ENCODE measurements at places on chromosomes 3 and 15.

GRCh38 chr3:44419923-44420650 is 57.4 kb downstream of the ZNF445 start:
- no peak for DNase-seq

- no peak for DNase-seq
Measured at GRCh38 chr3:169940470-169941181, 26.0 kb upstream of the SEC62 start.

DNA sequence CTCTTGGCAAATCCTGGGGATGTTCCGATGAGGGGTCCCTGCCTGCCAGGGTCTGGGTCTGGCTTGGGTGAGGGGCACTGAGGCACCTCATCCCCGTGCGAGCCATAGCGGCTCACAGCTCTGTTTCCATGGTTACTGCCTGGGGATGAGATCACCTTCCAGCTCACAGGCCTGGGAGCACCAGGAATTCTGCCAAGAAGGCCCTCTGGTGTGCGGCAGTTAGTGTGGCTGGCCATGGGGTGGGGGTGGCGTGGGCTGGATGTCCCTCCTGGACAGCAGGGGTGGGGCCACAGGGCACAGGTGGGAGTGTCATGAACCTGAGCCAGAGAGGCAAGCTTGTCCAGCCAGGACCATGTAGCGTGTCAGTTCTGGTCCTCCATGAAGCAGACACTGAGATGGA is 22.1 kb upstream of the PRR23E start:
- DNase-seq, result no peak

DNA sequence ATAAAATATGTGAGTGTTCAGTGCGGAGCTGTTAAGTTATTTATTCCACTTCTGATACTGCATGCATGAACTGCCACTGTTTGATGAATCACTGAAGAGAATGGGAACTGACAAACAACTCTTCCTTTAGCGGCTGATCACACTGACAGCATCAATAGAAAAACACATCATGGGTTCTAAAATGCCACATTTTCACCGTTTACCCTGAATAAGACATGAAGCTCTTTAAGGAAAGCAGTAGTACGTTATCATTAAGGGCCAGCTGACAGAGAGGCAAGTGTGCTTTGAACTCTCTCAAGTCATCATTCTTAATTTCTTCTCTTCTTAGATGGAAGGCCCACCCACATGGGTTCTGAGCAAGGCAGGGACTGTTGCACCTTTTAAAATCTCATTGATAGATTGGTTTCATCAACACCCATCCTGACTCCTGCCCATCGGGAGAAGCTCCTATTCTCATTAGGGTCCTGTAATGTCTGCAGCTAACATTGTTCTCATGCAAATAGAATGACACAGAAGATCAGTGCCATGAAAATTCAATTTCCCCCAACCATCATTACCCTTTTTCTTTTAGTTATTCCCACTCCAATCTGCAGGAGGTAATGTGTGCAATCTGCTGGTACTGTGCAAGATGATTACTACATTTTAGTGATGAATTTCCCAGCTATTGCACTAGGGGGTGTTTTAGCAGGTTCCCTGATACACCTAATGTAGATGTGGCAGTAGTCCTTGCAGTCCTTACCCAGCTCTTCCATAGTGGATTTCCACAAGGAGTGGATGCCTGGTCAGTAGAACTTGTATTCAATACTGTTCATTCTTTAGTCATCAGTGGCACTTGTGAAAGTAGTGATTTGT is 119.1 kb downstream of the ROBO2 start:
- no peak for DNase-seq

DNA sequence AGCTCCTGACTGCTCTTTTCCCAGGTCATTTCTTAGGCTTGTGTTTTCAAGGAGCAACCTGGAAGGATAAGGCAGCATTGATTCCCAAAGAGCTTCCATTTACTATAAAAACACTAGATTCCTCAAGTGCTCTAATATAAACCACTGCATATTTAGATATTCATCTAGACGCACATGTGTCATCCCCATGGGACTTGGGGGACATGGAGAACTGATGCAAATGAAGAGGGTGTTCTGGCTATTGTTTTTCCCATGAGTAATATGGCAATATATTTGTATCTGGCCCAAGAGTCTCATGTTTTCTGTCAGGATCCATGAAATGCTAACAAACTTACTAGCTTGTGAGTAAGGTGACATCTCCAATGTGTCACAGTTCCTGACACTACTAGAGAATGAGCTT is 31.3 kb downstream of the HACD2 start:
- DNase-seq, result no peak

DNA sequence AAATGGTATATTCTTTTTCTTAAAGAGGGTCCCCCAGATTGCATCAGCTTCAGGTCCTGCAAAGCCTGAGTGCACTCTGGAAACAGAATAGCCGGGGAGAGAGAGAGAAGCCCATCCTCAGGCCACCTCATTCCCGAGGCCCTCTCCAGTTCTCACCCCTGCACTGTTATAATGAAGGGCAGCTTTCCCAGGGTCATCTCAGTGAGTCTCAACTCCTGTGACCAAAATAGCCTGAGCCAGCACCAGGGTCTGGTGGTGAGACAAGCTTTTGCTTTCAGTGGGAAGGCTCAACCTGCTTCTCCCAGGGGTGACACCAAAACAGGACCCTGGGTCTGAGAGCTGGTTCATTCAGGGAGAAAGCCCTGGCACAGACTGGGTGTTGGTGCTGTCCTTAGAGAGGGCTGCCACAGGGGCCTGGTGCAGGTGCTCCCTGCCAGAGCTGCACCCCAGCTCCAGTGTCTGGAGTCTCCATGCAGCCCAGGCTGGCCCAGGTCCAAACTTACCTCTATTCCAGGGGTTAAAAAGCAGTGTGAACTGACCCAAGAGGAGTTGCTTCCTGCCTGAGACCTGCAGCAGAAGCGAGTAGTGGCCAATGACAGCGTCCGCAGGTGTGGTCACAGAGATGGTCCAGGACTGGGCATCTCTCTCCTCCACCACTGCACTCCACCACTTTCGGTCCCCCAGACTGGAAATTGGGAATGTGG is 6.1 kb downstream of the EPB42 start:
- DNase-seq, result no peak

DNA sequence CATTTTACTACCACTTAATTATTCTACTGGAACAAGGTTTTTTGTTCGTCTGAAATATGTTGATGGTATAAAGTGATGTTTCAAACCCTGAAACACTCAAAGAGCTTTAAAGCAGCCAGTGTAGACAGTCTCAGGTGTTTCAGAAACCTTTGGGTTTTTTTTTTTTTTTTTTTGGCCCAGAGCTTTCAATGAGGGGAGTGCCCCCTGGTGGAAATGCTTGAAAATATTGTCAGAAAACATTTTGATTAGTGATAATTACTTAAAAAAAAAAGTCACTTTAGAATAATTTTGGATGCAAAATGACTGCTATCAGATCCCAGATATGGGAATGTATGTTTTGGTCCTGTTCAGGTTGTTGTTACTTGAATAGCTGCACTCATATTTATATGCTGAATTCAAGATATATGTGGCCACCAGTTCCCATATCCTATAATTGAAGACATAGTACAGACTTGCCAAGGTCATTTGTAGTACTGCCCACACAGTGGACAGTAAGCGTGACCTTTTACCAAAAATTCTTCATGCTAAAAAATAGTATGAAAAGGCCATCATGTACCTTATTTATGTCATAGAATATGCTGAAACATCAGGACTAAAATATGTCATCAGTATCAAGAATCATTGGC is 35.9 kb downstream of the SATB1 start:
- DNase-seq, result no peak

GRCh38 chr15:42355291-42355690 is 4.0 kb upstream of the CAPN3 start:
- no peak for DNase-seq

Data from smooth muscle cell of the brain vasculature (primary cell).